ENCODE measurements at places on chromosomes 4 and X. TPM values are rescaled to one million over a fixed set of nuclear protein-coding genes. Genes with fewer than 3 reads are reported as not detected.

GRCh38 chrX:129736491-129736890, 2.3 kb upstream of the XPNPEP2 start:
- no peaks in the 10 kb centered on the region for H3K4me1 ChIP-seq
- DNase-seq = no peak
- H3K27ac ChIP-seq = no peak overlapping the region
- H3K4me3 ChIP-seq = no peak overlapping the region
- no peaks in the 10 kb centered on the region for H3K27me3 ChIP-seq

GRCh38 chr4:133621628-133622027, 472.5 kb downstream of the PCDH10 start:
- no peak for DNase-seq
- no peaks in the 10 kb centered on the region for H3K36me3 ChIP-seq
- H3K27me3 ChIP-seq = no peaks in the 10 kb centered on the region
- H3K27ac ChIP-seq = no peak overlapping the region

DNA sequence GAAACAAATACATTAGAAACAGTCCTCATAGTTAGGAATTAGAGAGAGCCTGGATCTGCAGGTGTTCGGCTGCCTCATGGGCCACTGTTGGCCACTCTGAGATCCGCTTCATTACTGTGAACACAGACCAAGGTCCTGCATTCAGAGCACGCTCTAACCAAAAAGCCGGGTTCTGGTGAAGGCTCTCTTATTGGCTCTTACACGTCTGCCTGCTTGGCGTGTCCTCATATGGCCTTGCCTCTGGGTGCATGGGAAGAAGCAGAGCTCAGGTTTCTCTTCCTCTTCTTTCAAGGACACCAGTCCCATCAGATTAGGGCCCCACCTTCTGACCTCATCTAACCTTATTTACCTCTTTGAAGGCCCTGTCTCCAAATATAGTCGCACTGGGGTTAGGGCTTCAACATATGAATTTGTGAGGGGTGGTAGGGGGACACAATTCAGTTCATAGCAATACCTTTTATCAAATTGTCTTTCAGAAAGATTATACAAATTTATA, 37.1 kb upstream of the ELF2 start:
- no peak overlapping the region for H3K27ac ChIP-seq
- H3K27me3 ChIP-seq = no peaks in the 10 kb centered on the region
- H3K4me3 ChIP-seq = no peak overlapping the region
- no peaks in the 10 kb centered on the region for H3K36me3 ChIP-seq
- H3K4me1 ChIP-seq = no peaks in the 10 kb centered on the region
- DNase-seq = no peak

The TBX22 gene
- total RNA-seq = not detected

- H3K4me3 ChIP-seq = no peak overlapping the region
- no peaks in the 10 kb centered on the region for H3K27me3 ChIP-seq
- no peak overlapping the region for H3K27ac ChIP-seq
- no peaks in the 10 kb centered on the region for H3K36me3 ChIP-seq
- no peaks in the 10 kb centered on the region for H3K4me1 ChIP-seq
- DNase-seq = no peak
These were observed 26.0 kb downstream of the FHDC1 start for GRCh38 chr4:152962150-152962549.

GRCh38 chrX:136260776-136261175, 9.6 kb upstream of the MAP7D3 start:
- DNase-seq = no peak
- peaks cover 1% of the 10 kb centered on the region for H3K4me1 ChIP-seq
- H3K36me3 ChIP-seq = no peaks in the 10 kb centered on the region

The GUCY1B1 gene
- total RNA-seq = not detected
